H1 (cell line): ENCODE measurements at places on chromosomes 16 and 17.

DNA sequence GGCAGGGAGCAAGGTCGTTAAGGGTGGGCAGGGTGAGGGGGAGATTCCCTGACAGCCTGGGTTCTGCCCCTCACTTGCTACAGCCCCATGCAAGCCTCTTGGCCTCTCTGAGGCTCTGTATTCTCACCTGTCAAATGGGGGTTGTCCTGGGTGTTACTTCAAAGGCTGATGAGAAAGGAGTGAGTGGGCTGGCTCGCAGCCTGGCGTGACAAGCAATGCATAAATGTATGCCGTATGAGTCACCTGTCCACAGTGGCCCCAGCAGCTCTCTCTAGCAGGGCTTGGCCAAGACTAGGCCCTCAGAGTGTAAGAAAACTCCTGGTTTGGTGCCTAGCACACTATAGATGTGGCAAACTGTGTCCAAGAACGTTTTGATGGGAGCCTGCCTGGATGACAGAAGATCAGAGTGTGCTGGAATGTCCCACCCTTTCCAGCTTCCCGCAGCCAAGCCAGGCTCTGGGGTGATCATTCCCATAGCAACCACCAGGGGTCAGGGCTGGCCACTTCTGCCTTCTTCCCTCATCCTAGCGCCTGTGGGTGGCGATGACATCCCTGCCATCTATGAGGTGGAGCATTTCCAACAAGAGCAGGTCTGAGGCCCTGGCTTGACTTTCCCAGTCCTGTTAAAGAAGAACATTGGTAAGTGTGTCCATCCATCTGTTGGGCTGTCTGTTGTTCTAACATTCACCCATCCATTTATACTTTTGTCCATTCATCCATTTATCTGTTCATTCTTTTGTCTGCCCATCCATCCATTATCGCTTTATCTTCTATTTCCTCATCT is 37.2 kb upstream of the ADGRG1 start:
- no peak for DNase-seq

DNA sequence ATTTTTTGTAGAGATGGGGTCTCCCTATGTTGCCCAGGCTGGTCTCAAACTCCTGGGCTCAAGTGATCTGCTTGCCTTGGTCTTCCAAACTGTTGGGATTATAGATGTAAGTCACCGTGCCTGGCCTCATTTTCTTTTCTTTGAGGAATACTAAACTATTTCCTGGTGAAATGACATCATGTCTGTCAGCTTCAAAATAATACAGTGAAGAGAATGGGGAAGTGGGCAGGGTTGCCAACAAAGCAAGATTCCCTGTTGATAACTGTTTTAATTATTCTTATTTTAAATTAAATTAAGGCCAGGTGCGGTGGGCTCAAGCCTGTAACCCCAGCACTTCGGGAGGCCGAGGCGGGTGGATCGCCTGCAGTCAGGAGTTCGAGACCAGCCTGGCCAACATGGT is 21.1 kb downstream of the PIPOX start:
- no peak for DNase-seq

DNA sequence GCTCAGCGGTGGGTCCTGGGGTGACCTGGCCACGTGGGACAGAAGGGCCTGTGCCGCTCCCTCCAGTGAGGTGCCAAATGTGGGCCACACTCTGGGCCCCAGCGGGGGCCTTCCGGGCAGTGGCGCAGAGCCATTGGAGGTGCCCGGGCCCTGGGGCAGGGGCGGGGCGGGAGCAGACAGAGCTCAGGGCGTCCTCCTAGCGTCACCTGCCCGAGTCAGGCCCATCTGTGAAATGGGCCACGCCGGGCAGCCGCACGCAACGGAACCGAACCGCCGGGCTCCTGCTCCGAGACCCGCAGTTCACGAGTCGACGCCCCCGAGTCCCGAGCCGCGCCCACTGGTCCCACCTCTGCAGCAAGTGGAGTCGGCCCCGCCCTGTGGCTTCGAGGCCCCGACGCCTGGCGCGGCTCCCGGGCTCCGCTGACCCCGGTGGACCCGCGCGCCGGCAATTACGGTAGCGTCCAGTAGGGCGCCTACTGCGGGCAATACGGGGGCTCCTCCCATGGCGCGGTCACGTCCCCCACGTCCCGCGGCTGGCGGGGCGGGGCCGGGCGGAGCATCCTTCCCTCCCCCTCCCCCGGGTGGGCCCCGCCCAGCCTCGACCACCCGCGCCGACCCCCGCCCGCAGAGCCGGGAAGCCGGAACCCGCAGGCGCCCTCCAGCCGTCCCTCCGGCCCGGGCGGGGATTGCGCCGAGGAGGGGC is 1.9 kb downstream of the SLC16A3 start:
- DNase-seq, result no peak

GRCh38 chr17:51666971-51667705 is 406.8 kb downstream of the UTP18 start:
- DNase-seq, result no peak

DNA sequence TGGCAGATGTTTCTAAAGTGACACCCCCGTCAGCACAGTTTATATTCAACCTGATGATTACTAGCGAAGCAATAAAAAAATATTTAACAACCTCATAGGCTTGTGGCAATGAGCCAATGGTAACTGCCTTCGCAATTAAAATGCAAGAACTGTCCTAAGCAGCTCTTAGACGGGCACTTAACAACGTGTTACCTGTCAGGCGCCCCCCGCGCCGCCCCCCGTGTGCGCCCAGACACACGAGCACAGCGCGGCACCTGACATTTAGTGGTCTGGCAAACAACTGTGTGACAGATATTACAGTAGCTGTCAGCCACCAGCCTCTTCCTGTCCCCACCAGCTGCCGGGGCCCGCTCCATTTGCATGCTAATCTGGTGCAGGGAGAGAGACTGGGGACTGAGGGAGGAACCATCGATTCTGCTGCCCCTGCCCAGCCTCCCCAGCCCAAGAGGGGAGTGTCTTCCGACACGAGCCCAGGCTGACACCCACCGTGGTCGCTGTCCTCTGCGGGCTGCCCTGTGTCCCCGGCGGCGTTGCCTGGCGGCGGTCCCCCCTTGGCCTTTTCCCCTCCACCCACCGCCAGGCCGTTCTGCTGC is 12.7 kb downstream of the NDUFAF8 start:
- DNase-seq, result no peak

- no peak for DNase-seq
Measured at GRCh38 chr17:82167028-82167427, 45.6 kb downstream of the CCDC57 start.

DNA sequence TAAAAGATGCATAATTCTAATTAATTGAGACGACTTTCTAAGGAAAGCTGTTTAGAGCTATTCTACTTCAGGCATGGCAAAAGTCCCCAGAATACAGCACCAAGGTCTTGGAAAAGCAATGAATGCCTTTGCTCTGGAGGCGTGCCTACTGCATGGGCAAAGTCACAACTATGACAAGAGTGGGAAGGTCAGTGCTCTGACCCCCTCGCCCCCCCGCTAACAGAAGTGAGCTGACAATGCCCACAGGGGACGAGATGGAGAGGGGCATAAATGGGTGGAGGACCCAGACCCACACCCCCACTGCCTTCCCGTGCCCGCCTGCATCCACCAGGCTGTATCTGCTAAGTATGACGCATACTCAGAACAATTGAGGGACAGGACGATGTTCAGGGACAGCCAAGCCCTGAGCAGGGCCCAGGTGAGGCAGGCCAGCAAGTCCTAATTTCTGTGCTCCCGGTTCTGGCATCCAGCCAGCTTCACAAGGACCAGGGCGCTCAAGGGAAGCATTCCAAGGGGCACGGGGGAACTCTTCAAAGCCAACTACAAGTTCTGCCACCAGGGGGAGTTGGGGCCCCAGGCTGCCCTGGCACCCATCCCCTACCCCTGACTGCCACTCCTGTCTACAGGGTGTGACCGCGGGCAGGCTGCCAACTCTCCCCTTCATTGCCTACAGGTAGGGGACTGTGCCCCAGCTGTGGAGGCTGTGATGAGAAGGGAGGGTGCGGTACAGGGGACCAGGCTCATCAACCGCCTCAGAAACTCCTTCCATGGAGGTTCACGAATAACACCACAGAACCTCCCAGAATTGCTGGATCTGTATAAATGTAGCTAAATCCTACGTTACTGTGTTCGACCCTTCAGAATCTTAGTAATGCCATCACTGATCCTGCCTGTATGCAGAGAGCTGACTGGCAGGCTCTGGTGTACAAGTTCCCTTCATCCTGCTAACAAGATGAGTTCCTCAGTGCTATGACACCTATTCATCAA is 20.8 kb downstream of the NPRL3 start:
- peak; percentile 58 for DNase-seq

GRCh38 chr17:31274252-31274651 is 22.8 kb downstream of the OMG start:
- DNase-seq, result no peak

- DNase-seq, result no peak
Measured at GRCh38 chr17:83199500-83200201, 120.2 kb downstream of the METRNL start.

DNA sequence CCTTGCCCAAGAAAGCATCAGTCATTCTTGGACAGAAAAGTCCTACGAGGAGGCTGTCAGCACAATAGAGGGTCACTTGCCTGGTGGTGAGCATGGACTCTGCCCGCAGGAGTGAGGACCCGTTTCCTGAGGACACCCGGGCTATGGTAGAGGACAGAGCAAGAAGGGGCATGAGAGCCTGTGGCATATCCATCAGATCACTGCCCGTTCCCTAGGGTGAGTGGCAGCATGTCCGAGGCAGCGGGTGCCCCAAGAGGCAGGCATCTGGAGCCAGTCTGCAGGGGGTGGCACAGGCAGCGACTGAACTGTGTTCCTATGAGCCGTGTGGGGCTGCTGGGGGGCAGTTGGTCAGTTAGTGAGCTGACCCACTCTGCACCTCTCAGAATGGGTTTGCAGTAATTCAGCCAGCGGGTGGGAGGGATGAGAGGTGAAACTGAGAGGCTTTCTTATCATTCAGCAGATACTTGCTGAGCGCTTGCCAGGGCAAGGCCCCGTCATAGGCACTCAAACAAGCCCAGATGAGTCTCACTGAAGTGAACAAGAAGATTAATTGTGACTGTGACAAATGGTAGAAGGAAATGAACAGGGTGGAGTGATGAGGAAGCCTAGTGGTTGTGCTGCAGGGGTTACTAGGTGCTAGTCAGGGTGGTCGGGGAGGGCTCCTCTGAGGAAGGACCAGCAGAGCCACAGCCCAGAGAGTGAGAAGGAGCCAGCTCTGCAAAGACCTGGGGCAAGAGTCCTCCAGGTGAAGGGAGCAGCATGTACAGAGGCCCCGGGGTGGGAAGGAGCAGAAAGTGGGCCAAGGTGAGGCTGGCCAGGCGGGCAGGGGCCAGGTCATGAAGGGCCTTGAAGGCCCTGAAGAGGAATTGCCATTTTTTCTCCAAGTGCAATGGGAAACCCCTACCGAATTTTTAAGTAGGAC is 87.9 kb downstream of the CLEC16A start:
- no peak for DNase-seq

GRCh38 chr17:30165960-30166359 is 49.3 kb downstream of the NSRP1 start:
- no peak for DNase-seq

GRCh38 chr17:8846768-8847211 is 20.7 kb downstream of the PIK3R6 start:
- no peak for DNase-seq

GRCh38 chr17:57687642-57688041 is 57.5 kb downstream of the CCDC182 start:
- no peak for DNase-seq

- no peak for DNase-seq
Measured at GRCh38 chr16:72987480-72987901, 60.4 kb downstream of the ZFHX3 start.

- DNase-seq, result no peak
Measured at GRCh38 chr16:24015923-24016322, 180.1 kb downstream of the PRKCB start.

GRCh38 chr17:4965311-4965986 is 2.2 kb downstream of the SPAG7 start:
- DNase-seq, result no peak

DNA sequence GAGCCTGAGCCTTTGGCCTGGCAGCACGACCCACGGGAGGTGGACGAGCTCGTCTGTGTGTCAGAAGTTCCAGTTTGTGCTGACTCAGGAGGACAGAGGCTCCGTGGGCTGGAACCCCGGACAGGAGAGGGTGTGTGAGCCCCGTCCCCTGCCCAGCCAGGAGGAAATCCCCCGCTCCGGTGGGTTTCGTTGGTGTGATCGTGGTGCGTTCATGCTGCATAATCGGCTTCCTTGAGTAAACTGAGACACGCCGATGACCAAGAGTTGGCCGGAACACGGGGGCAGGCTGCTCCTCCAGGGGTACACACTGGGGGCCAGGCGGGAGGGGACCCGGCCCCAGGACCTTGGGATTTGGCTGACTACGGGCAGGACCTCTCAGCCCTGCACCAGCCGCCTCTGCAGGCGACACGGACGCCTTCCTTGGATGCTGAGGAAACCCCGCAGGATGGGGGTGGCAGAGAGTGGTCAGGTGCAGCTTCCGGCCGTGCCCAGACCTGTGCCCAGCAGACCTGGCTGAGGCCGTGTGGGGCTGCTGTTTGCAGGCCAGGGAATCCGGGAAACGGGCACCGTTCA is 8.5 kb downstream of the METRNL start:
- no peak for DNase-seq

GRCh38 chr16:4522051-4522581 is 16.5 kb downstream of the CDIP1 start:
- peak; percentile 62 for DNase-seq

DNA sequence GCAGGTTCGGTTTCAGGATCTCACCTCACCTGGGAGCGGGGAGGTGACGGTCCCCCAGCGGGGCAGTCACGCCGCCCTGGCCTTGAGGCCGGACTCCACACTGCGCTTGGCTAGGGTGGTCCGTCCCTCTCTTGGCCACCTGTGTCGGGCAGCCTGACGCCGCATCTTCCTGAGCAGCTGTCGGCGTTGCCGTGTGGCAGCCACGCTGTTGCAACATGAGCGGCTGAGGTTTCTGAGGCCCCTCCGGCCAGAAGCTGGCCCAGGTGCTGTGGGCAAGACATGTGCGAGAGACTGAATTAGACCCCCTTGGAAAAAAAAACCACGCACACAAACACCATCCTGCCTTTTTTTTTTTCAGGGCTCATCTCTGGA is 49.2 kb downstream of the IRF8 start:
- no peak for DNase-seq

DNA sequence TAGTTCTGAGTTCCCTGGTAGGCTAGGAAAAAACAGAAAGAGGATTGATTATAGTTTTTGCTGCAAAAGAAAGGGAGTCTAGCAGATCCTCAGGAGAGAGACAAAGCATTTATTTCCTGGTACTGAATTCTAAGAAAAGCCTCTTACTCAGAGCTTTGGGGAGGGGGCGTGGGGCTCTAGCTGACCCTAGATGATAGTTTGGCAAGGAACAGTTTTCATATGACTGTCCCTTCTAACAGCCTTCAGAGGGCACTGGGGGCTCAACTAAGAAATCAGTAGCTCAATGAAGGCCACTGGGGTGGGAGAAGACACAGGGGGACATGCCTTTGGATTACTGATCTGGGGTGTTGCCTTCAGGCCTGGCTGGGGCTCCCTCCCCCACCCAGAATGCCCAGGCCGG is 4.0 kb downstream of the CA7 start:
- no peak for DNase-seq
